ENCODE measurements at places on chromosomes 6 and 20.
A peak's percentile ranks its signal among the peaks of the same experiment; 100 is the strongest.

GRCh38 chr6:139422105-139423036, 47.9 kb upstream of the CITED2 start:
- no peak for DNase-seq

DNA sequence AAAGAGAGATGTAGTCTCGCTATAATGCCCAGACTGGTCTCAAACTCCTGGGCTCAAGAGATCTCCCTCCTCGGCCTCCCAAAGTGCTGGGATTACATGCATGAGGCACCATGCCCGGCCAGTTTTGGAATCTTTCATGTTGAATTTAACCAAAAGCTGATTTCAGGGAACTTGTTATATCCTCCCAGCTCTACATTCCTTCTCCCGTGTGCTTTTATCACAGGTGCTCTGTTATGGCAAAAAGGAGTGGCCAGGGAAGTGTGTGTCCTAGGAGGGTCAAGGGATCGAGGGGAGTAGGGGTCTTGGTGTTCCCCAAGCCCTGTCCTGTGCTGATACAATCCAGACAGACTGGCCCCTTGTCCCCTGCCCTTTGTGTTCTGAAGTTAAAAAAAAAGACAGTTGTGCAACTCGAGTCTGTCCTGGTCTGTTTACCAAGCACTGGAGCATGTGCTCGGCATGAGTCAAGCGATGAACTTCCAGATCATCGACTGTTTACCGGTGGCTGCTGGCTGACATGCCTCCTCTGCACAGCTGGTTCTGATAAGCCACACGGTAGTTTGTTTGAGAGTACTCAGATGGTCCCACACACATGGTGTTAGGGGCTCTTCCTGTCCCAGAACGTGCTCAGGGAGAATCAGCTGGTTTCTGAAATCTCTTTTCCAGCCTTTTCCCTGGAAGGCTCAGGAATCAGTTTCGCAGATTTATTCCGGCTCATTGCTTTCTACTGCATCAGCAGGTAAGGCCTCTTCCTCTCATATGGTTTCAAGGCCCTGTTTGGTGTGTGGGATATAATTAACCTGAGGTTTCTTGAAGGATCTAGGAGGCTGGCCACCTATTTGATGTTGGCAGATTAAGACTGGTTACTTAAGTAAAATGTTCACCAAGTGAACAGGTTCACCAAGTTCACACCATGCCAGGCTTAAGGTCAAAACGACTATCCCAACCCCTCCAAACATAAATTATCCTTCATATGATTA, 52.6 kb upstream of the NAA20 start:
- DNase-seq, result no peak

GRCh38 chr6:53029761-53030160, 34.7 kb upstream of the GSTA4 start:
- no peak for DNase-seq

GRCh38 chr20:62010551-62011402, 54.9 kb downstream of the TAF4 start:
- DNase-seq, result peak; percentile 52

GRCh38 chr20:1912053-1912452, 16.8 kb downstream of the SIRPA start:
- DNase-seq, result no peak

GRCh38 chr6:7786214-7786661, 60.3 kb downstream of the BMP6 start:
- no peak for DNase-seq

All from activated naive CD8-positive, alpha-beta T cell treated with anti-CD3 and anti-CD28 coated beads, Interleukin-2, amount 10 ng/mL, durations not matched to agents 7 days and 5 days (primary cell).